ENCODE measurements at places on chromosomes 7 and 10. TPM values are rescaled to one million over a fixed set of nuclear protein-coding genes. Genes with fewer than 3 reads are reported as not detected.

GRCh38 chr10:3570855-3571266, 214.1 kb downstream of the KLF6 start:
- DNase-seq: no peak

GRCh38 chr7:38021892-38022291, 101.5 kb downstream of the EPDR1 start:
- DNase-seq: no peak

GRCh38 chr10:113027574-113028455, 77.8 kb downstream of the TCF7L2 start:
- DNase-seq: no peak

GRCh38 chr7:156519070-156519469, 121.5 kb upstream of the RNF32 start:
- DNase-seq: no peak

GRCh38 chr10:117518246-117518645, 24.3 kb upstream of the EMX2 start:
- DNase-seq: no peak

DNA sequence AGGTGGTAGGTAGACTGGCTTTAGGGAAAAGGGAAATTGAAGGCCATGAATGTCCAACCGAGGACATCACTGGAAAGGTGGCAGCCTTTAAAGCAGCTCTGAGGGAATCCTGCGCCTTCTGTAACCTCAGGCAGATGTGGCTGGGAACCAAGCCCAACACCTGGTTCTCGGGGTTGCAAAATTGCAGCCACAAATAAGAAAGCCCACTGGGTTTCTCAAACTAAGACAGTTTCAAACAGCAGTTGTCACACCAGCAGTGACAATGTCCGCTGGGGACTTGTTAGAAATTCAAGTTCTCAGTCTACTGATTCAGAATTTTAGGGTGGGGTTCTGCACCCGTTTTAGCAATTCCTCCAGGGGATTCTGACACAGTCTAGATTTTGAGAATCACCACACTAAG, 42.7 kb upstream of the STEAP1B start:
- DNase-seq: no peak

Gene CALML3
- total RNA-seq: not detected

Gene ADK
- total RNA-seq: 58.3 TPM

Gene HMX3
- not detected for total RNA-seq

Gene GRID2IP
- not detected for total RNA-seq

Gene FAM25C
- not detected for total RNA-seq

Gene SLC13A1
- total RNA-seq: not detected

Gene MUC3A
- not detected for total RNA-seq

Gene STEAP1
- 1.1 TPM for total RNA-seq

Gene AMZ1
- total RNA-seq: not detected
